Non-pigmented ciliary epithelial cell (primary cell): ENCODE measurements at places on chromosomes 12 and 14.

DNA sequence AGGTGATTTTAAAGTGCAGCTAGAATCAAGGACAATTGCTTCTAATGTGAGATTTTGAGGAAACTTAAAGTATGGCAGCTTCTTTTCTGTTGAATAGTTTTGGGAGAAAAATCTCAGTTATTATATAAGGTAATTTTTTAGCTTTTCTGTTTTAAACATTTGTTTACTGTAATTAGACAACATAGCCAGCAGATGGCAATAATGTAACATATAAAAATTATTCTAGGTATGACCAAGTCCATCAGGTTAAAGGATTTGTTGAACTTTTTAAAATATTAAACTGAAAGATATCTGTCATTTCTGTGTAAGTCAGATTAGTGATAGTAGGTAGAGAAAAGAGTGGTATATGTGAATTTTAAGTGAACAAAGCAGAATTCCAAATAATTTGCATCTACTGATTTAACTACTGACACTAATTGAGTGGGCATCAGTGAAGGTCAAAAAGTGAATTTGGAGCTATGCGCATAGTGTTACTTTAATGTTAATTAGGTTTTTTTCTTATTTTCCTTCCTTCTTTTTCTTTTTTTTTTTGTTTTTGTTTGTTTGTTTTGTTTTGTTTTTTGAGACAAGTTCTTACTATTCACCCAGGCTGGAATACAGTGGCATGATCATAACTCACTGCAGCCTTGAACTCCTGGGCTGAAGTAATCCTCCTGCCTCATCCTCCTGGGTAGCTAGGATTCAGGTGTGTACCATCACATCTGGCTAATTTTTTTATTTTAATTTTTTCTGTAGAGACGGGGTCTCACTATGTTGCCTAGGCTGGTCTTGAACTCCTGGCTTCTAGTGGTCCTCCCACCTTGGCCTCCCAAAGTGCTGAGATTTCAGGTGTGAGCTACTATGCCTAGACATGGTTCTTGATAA is 18.6 kb downstream of the PRORP start:
- no peak for DNase-seq

GRCh38 chr14:35385042-35385839 is 19.3 kb downstream of the NFKBIA start:
- no peak for DNase-seq

DNA sequence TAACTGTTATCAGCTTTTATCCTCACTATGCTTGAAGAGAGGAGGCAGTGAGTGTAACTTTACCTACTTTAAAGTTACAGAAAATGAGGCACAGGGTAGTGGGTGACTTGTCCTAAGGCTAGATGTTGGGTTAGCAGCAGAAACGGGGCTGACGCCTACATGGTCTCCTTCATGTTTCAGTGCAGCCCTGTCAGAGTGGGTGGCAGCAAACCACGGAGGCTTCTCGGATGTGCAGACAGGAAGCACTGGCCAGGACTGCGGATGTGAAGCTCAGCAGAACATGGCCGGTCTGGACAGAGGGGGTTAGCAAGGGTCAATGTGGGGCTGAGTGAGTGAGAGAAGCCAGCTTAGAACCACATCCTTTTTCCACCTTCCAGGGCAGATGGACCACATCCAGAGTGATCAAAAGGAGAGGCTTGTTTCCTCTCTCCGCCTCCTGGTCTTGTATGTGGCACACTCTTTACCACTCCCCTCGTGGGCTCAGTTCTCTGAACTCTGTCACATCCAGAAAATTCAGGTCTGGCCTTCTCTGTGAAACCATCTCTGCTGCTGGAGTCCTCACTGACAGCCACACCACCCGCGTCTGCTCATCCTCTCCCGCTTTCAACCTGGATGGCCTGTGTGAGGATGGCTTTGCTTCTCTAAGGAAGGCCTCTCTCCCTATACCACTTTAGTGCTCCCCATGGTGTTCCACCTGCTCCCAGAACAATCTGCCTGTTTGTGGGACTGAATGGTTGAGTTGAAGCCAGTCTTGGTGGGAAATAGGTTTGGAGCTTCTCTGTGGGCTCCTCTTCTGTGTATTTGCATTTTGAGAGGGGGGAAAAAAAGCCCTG is 14.1 kb downstream of the SUSD6 start:
- DNase-seq, result no peak

GRCh38 chr12:2266666-2267620 is 214.2 kb downstream of the CACNA1C start:
- DNase-seq, result no peak

DNA sequence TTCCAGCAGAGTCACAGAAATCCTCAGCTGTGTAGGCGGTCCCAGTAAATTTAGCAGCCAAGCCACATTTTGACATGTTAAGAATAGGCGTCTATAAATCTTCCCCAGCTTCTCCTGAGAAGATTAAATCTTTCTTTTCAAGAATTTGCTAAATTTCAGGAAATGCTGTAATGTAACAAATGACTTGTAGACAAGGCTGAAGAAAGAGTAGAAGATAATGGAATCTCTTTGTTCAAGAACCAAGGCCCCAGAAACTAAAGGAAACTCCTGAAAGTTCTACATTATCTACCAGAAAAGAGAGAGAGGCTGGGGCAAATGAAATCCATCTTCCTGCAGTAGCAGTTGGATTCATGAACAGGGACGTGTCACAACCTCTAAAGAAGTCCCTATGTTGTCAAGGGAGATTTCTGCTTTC is 760.3 kb downstream of the NOVA1 start:
- DNase-seq, result no peak

DNA sequence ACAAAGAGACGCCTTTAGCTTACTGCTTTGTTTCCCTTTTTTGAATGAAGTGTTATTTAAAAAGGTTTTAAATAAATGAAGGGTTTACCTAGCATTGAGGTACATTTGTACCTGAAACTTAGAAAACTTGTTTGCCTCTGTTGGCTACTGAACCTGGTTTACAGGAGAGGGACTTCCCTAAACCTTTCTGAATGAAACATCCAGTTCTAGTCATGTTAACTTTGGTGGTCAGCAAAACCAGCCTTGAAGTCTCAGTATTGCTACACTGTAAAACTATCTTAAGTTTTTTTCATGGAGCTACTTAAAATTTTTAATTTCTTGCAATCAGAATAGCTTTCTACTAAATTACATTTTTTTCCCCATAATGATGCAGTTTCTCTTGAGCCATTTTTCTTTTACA is 38.2 kb downstream of the RASSF8 start:
- DNase-seq, result no peak

- no peak for DNase-seq
Observed at GRCh38 chr14:28751467-28752058, 15.0 kb upstream of the FOXG1 start.

DNA sequence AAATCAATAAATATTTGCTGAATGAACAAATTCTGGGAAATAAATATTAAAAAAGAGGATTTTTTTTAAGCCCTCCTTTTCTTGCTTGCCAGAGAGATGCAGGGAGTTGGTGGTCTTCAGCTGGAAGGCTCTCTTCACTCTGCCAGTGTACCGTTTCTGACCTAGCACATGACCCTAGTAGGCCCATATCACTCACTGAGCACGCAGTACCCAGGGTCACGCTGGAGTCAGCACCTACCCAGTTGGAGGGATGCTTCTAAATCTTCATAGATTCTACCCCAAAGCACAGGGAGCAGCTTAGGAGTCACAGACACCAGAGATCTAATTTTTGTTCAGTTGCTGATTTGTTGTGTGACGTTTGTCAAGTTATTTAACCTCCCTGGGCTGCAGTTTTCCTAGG is 195.4 kb upstream of the TBX3 start:
- no peak for DNase-seq

- no peak for DNase-seq
Observed at GRCh38 chr14:104135904-104136471, 2.4 kb upstream of the KIF26A start.

DNA sequence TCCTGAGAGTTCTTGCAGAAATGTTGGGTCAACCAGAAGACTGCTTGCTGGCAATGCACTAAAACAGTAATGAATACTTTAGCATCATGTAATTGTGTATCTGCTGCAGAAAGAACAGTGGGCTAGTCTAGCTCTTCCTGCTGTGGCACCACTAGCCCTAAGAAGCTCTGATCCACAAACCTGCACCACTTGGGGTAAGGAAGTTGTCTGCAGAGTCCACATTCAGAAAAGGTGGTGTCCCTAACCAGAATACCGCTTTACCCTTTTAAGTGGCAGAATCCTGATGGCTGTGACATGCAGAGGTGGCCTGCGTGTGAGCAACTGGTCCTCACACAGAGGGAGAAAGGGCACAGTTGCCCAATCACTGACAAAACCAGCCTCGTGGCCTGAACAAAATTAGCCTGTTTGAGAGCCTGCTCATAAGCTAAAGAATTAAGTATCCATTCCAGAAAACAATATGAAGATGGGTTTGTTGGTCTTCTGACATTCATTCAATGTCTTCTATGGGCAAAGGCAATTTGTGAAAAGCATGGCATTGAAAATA is 165.8 kb downstream of the PPM1H start:
- no peak for DNase-seq

- no peak for DNase-seq
Observed at GRCh38 chr12:39919790-39920189, 186.1 kb downstream of the SLC2A13 start.

- DNase-seq, result no peak
Observed at GRCh38 chr12:116397148-116397547, 119.7 kb upstream of the MED13L start.

DNA sequence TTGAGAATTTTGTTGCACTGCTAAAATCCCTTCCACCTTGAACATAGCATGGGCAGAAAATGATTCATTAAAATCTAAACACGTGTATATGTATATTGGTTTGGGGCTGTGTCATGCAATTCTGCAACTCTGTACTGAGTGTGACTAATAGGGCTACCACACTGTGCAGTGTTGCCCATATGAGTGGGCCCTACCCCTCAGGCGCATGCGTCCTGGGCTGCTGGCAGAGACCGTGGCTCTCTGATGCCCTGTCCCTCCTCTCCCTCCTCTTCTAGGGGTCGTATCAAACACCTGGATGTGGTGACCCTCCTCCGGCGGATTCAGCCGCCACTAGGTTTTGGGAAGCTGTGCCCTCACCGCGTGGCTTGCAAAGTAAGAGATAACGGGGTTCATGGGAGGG is 128.4 kb upstream of the FKBP4 start:
- DNase-seq, result no peak

GRCh38 chr12:10621278-10621677 is 7.9 kb upstream of the MAGOHB start:
- no peak for DNase-seq

GRCh38 chr12:69396041-69396440 is 36.5 kb downstream of the YEATS4 start:
- no peak for DNase-seq

- no peak for DNase-seq
Observed at GRCh38 chr12:8946733-8947132, 2.7 kb downstream of the M6PR start.

- no peak for DNase-seq
Observed at GRCh38 chr12:121713793-121714192, 1.2 kb downstream of the TMEM120B start.

- peak; percentile 5 for DNase-seq
Observed at GRCh38 chr12:2215709-2216560, 163.1 kb downstream of the CACNA1C start.

GRCh38 chr12:106204312-106204711 is 43.5 kb downstream of the CKAP4 start:
- no peak for DNase-seq

DNA sequence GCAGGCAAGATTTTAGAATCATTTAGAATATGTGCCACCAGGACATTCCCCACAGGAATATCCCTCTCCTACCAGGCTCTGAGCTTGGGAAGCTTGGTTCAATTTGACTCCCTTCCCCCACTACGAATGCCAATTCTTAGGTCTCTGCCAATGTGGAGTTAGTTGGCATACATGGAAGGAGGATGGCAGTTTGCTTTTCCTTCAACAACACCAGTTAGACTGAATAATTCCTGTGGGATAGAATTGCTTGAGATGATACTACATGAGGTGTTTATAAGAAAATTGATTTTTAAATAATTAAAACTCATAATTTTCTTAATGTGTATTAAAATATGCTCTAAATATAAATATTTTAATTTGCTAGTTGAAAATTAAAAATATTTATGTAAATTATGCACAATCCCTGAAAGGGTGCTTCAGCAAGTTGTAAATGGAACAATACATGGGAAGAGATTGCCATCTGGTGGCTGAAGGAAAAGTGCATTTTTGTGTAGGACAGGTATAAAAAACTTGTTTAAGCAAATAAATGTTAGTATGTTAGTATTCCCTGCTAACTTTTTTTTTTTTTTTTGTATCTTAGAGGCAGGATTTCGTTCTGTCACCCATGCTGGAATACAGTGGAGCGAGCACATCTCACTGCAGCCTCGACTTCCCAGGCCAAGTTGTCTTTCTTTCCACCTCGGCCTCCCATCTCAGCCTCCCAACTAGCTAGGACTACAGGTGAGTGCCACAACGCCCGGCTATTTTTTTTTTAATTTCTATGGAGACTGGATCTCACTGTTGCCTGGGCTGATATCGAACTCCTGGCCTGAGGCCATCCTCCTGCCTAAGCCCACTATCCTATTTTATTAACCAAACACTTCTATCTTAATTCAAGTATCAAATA is 25.8 kb upstream of the STRAP start:
- DNase-seq, result peak; percentile 37

DNA sequence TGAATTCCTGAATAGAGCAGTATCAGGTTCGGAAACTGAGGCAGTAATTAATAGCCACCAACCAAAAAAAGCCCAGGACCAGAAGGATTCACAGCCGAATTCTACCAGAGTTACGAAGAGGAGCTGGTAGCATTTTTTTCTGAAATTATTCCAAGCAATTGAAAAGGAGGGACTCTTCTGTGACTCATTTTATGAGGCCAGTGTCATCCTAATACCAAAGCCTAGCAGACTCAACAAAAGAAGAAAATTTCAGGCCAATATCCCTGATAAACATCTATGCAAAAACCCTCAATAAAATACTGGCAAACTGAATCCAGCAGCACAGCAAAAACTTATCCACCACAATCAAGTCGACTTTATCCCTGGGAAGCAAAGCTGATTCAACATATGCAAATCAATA is 202.3 kb upstream of the SLC16A7 start:
- no peak for DNase-seq

- no peak for DNase-seq
Observed at GRCh38 chr12:110765111-110765510, 22.4 kb upstream of the PPP1CC start.
